Activated T-cell treated with anti-CD3 and anti-CD28 coated beads, Interleukin-2, amount 50 U/mL, for 4 hours (primary cell): ENCODE measurements at places on chromosomes 5 and 9. TPM values are rescaled to one million over a fixed set of nuclear protein-coding genes. Genes with fewer than 3 reads are reported as not detected.

The PTGR1 gene
- 0.73 TPM for total RNA-seq

The ARSB gene
- total RNA-seq, result 11.0 TPM

The IFNA2 gene
- total RNA-seq, result not detected

The RASEF gene
- not detected for total RNA-seq

The IFNK gene
- not detected for total RNA-seq

The ZNF454 gene
- not detected for total RNA-seq

The SPTLC1 gene
- 50.5 TPM for total RNA-seq

The RFK gene
- total RNA-seq, result 18.6 TPM

The ABCA1 gene
- total RNA-seq, result 0.30 TPM

The HMMR gene
- 3.1 TPM for total RNA-seq

The PCDHA10 gene
- not detected for total RNA-seq

The YTHDC2 gene
- total RNA-seq, result 25.4 TPM

The PCDHB8 gene
- not detected for total RNA-seq

The CXCL14 gene
- total RNA-seq, result not detected

The HACD4 gene
- total RNA-seq, result 1.2 TPM

The BTNL3 gene
- total RNA-seq, result not detected

The CFAP77 gene
- not detected for total RNA-seq

The QRFP gene
- total RNA-seq, result not detected

The NOXA1 gene
- 0.46 TPM for total RNA-seq
